GM10248 (cell line): ENCODE measurements at places on chromosomes 5 and 9.
A peak's percentile ranks its signal among the peaks of the same experiment; 100 is the strongest.

- no peak for DNase-seq
Measured at GRCh38 chr5:33721491-33722200, 170.1 kb downstream of the ADAMTS12 start.

GRCh38 chr5:148827723-148828122 lies 1.3 kb downstream of the ADRB2 start:
- no peak for DNase-seq

DNA sequence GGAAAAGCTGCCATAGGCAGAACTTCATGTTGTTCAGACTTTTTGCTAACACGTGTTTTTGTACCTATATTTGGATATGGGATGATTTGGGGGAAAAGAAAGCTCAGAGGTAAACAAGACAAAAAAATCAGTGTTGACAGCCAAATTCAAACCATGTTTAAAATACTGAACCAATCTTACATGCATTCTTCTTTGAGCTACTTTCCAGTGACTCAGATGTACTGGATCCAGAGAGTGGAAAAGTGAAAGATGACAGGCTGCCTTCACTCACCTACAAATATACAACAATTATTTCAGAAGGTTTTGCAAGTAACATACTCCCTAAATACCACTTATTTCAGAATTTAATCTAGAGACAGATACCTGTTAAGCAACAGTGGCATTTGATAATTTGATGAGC lies 165.7 kb downstream of the MPDZ start:
- no peak for DNase-seq

DNA sequence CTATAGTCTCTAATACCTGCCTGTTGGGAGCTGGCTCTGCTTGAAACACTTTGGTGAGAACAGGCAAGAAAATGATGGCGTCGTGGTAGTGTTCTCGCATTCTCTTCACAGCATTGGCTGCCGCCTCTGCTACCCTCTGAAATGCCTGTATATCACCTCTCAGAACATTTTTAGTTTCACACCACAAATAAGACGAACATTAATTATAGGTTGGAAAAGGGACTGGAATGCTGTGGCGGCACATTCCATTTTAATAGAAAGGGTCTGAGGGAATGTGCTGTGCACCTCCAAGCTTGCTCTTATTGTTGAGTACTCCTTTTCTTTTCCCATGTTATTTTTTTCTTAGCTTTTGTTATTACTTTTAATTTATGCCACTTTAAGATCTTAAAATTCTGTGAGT lies 134.6 kb upstream of the HMHB1 start:
- DNase-seq: no peak

DNA sequence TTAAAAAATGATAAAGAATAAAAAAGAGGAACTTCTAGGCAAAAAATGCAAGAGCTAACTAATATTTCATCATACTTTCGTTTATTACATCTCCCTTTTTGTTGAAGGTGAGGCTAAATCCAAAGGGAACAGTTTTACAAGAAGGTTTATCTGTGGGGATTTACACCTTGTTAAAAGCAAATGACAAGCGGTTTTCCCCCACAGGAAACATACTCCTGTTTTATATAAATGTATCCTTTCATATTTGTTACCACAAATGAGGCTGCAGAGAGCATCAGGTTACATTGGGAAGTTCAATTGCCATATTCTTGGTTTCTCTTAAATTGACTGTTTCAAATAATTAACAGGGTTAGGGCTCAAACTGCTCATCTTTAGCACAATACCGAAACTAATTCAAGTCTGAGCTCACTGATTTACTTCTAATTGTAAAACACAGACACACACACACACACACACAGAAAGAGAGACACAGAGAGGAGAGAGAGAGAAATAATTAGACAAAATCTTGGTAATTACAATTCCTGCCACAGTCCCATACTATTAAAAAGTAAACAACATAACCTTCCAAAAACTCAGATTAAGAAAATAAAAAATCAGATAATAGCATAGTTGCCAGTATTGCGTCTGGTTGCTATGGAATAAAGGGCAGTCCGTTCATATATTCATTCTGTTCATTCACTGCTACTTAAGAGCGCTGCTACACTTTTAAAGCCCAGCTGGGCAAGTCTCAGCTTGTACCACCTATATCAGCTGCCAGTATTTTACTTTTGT lies 17.1 kb downstream of the RFX3 start:
- DNase-seq: no peak

GRCh38 chr5:131672776-131673175 lies 37.7 kb upstream of the RAPGEF6 start:
- no peak for DNase-seq

DNA sequence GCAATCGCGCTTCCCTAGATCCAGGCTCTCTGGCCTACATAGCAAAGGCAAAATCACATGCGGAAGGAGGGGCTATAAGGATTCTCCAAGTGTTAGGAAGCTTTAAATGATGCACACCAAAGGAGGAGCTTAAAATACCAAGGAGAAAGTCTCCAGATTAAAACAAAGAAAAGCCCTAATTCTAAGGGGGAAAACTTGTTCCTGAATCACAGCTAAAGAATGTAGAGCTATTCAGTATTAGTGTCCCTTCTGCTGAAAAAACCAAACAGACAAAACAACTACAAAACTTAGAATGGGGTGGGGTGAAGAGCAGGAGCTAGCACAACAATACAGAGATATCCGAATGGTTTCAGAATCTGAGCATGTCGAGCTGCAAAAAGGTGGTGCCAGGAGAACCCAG lies 213.7 kb downstream of the DCP2 start:
- no peak for DNase-seq

GRCh38 chr5:108687595-108688200 lies 60.0 kb upstream of the FER start:
- DNase-seq: peak; percentile 32

DNA sequence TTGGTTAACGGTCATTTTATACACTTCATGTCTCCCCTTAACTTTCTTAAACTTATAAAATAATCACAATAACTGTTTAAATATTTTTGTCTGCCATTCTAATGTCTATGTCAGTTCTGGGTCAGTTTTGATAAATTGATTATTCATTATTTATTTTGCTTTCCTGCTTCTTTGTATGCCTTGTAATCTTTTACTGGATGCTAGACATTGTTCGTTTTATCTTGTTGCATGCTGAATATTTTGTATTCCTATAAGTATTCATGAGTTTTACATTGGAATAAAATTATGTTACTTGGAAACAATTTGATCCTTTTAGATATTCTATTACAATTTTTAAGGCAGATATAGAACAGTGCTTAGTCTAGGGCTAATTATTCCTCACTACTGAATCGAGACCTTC lies 952.0 kb downstream of the NR2F1-AS1 start:
- no peak for DNase-seq

DNA sequence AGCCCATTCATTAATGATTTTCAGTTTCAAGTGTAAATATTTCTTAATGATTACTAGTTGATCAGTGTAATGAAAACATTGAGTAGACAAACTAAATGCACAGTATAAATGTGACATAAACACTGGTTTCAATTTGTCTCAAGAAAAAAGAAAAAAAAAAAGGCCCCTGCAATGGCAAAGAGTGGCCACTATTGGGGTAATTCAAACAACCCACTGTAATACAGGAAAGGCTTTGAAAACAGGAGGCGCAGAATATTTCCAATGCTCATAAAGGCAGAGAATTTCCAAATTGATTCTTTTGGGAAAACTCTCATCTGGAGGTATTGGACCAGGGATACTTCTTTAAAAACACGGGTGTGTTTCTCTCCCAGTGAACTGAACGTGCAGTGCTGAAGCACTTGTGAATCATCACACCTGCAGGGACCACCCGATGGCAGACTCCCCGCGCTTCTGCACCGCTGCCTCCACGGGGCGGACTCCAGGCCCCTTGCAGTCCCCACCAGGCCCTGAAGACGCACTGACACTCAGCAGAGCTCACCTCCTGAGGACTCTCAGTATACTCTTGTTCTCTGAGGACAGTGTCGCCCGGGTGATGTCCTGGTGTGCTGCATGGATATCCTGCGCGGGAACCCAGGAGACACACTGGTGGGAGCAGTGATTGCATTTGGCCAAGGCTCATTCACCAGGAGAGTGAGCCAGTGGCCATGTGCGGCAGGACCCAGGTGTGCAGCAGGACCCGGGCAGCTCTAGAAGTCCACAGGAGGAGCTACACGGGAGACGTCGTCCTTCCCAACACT lies 227.6 kb upstream of the IRX4 start:
- DNase-seq: no peak

GRCh38 chr5:43304525-43304924 lies 8.7 kb downstream of the HMGCS1 start:
- DNase-seq: peak; percentile 26

DNA sequence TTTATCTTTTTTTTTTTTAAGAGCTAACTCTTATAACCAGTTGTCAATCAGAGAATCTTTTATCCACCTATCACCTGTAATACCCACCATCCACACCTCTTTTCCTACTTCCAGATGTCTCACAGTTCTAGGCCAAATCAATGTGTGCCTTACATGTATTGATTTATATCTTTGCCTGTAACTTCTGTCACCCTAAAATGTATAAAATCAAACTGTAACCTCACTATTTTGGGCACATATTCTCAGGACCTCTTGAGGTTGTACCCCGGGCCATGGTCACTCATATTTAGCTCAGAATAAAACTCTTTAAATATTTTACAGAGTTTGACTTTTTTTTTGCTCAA lies 404.7 kb upstream of the RORB start:
- no peak for DNase-seq

GRCh38 chr5:141800617-141801016 lies 77.6 kb downstream of the PCDH1 start:
- no peak for DNase-seq

DNA sequence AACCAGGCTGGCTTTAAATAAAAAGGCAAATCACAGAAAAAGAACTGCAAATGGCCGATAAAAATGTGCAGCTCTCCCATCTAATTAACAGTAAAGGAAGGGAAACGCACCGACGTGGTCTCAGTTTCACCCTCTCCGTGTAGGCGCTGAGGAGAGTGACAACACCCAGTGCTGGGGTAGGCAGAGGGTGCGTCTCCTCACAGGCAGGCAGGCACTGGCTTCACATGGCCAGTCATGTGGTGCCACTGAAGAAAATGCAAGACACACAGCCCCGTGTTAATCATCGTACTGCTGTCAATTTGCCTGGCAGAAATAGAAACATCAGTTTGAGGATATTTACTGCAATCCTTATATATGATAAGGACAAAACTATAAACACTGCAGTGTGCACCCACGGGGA lies 178.4 kb downstream of the FANCC start:
- no peak for DNase-seq

- no peak for DNase-seq
Measured at GRCh38 chr9:114038724-114039313, 39.3 kb downstream of the AMBP start.

GRCh38 chr5:20609126-20609525 lies 621.1 kb upstream of the CDH18 start:
- no peak for DNase-seq

DNA sequence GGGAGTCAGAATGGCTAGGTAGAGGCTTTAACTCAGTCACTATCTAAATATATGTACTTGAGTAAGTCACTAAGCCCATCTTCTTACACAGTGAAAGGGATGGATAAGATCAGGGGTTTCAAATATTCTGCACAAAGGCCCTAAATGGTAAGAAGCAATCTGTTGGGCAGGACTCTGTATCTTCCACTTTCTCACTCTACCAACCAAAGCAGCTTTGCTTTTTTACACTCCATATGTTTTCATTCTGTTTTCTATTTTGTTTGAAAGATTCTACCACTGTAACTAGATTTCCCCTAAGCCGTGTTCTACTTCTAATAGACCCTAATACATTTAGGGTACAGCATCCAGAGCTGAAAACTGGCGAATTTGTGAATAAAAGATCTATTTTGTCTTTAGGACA lies 477.5 kb upstream of the NMUR2 start:
- no peak for DNase-seq

- no peak for DNase-seq
Measured at GRCh38 chr9:88966894-88967676, 24.2 kb upstream of the S1PR3 start.

DNA sequence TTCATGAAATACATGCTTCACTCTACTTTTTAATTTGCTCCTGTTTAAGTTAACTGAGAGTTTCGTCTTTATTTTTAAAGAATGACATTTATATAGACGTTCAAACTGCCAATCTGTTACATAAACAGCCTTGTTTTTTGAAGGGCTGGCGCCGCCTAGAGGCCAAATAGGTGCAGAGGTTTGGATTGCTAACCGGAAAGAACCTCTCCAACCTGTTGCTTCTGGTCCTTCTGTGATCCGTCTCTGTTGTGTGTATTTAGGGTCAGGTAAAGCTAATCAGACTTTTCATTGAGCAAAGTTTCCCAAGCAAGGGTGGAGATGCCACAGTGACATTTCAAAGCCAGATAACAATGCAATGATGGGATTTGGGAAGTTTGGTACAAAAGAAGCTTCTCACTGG lies 39.5 kb upstream of the GLIS3 start:
- DNase-seq: peak; percentile 75

DNA sequence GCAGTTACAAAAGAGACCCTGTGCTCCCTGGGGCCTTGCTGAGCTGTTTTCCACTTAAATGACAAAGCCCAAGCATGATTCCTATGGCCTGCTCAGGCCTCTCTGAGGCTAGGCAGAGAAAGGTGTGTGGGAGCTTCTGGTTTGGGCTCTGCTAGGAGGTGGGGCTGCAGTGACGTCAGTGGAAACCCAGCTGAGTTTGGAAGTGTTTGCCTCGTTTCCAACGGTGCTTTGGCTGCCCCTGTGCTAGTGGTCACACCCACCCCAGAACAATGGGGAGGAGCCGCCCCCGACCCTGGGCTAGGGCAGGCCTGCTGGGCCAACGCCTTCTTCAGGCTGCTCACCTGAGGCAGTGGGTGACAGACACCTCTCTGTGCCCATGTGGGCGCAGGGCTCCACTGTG lies 10.4 kb downstream of the ANGPTL2 start:
- DNase-seq: no peak

- no peak for DNase-seq
Measured at GRCh38 chr9:12826924-12827565, 52.2 kb downstream of the LURAP1L start.

DNA sequence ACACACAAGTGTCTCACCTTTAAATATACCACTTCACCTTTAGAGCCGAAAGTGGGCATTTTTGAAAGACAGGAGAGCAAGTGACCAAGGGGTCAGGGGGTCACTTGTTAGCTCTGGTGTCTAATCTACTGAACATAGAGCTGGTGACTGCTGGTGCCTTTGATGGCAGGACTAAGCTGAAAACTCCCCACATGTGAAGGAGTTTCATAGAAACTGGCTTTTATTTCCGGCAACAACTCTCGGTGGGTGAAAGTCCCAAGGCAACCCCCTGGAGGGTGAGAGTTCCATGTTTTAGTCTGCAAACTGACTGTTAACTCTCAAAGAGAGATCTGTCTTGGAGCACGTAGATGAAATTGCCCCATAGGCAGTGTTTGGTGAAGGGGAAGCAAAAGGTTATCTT lies 466.9 kb downstream of the DMRTA1 start:
- DNase-seq: peak; percentile 1

GRCh38 chr5:127425037-127425436 lies 92.4 kb upstream of the PRRC1 start:
- DNase-seq: no peak

DNA sequence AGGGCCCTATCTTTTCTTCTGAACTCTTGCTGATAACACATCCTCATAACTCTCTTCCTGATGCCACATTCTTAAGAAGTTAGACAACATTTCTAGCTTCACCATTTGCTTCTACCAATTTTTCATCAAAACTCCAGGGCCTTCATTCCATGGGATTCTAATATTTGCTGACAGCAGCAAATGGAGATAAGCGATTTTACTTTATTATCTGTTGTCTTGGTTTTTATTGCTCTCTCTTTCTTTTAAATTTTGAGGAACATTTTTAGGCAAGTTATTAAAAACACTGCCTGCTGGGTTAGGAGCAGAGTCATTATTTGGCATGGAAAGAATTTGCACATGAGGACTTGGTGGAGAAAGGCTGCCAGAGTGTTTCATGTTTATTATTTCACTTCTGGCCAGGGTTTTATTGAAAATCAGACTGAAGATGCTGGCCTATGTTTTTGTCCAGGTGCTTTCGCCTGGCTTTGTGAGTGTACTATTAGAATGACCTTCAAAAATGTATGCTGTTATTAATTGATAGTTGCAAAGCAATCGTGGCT lies 27.7 kb downstream of the NSG2 start:
- DNase-seq: no peak
